Uterus (tissue), 4 donors: ENCODE measurements at places on chromosomes 16 and 17. TPM values are rescaled to one million over a fixed set of nuclear protein-coding genes. Genes with fewer than 3 reads are reported as not detected.

HOXB5 gene
- total RNA-seq = 0.59 TPM

FBXW10 gene
- total RNA-seq = not detected

DNA sequence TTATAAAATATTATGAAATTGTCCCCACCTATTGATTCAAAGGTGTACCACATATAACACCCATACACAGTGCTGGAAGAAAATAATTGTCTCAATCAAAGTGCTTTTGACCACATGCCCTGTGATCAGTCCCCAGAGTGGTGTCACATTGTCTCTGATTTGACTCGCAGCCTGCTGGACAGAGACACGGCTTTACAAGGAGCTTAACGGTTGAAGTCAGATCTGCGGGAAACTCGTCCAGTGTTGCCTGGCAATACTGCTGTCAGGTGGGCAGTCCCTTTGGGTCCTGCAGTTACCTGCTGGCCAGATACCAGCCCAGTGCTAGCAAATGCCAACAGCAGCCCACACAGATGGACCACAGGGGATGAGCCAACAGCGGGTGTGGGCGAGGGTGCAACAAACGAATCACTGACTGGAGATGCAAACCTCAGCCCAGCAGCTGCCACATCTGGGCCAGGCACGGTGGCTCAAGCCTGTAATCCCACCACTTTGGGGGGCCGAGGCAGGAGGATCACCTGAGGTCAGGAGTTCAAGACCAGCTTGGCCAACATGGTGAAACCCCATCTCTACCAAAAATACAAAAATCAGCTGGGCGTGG, 26.2 kb upstream of the SSTR2 start:
- H3K27me3 ChIP-seq = no peaks in the 10 kb centered on the region
- DNase-seq = no peak
- no peaks in the 10 kb centered on the region for H3K4me1 ChIP-seq
- H3K36me3 ChIP-seq = no peaks in the 10 kb centered on the region
- no peak overlapping the region for H3K4me3 ChIP-seq
- H3K27ac ChIP-seq = no peak overlapping the region

DNA sequence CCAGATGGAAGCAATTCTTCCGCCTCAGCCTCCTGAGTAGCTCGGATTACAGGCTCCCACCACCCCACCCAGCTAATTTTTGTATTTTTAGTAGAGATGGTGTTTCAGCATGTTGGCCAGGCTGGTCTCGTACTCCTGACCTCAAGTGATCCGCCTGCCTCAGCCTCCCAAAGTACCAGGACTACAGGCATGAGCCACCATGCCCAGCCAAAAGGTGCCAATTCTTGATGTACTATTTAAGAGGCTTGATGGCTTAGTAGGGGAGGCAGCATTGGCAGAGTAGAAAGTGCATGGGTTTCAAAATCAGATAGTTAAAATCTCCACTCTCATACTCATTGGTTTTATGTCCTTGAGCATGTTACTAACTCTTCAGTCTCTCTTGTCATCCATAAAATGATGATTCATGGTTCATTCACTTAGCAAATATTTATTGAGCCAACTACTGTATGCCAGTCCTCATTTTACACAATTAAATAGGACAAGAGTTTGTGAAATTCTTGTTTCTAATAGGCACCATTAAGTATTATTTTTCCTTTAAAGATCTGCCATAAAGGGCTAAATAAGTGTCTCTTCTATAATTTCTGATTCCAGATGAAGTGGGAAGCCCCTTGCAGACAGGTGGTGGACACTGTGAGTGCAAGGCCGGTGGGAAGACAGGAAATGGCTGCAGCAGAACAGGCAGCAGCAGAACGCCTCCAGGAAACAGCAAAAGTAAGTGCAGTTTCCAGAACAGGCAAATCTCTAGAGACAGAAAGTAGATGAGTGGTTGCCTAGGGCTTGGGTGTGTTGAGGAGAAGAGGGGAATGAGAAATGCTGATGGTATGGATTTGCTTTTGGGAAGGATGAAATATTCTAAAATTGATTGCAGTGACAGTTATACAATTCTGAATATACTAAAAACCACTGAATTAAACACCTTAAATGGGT, 8.2 kb upstream of the RPL27 start:
- no peaks in the 10 kb centered on the region for H3K4me1 ChIP-seq
- no peak for DNase-seq
- H3K4me3 ChIP-seq = no peak overlapping the region
- H3K36me3 ChIP-seq = no peaks in the 10 kb centered on the region
- no peak overlapping the region for H3K27ac ChIP-seq

GRCh38 chr16:11576427-11577289, 10.1 kb downstream of the LITAF start:
- DNase-seq = no peak
- H3K27me3 ChIP-seq = no peaks in the 10 kb centered on the region
- H3K4me1 ChIP-seq = peaks cover 5% of the 10 kb centered on the region
- no peak overlapping the region for H3K27ac ChIP-seq
- H3K4me3 ChIP-seq = no peak overlapping the region
- no peaks in the 10 kb centered on the region for H3K36me3 ChIP-seq

SPHK1 gene
- 33.2 TPM for total RNA-seq

- H3K27me3 ChIP-seq = no peaks in the 10 kb centered on the region
- H3K36me3 ChIP-seq = no peaks in the 10 kb centered on the region
- no peak overlapping the region for H3K27ac ChIP-seq
- H3K4me1 ChIP-seq = no peaks in the 10 kb centered on the region
Observed at GRCh38 chr16:3148256-3149192, 13.7 kb downstream of the ZNF213 start.

DNA sequence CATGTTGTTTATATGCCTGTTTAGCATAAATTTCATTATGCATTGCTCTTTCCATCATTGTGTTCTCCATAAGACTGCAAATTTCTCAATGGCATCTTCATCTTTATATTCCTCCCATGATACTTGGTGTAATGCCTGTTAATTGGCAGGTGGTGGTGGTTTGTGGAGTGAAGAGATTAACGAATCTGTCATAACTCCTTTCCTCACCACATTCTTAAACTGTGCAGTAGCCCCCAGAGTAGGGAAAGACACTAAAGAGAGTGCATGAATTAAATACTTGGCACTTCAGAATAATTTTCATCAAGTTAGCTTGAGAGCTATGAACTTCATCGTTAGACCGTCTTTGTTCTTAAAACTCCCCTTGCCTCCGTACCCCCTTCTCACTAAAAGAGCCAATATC, 329.7 kb downstream of the HS3ST3B1 start:
- no peaks in the 10 kb centered on the region for H3K27me3 ChIP-seq
- H3K36me3 ChIP-seq = no peaks in the 10 kb centered on the region
- H3K4me3 ChIP-seq = no peak overlapping the region

- no peaks in the 10 kb centered on the region for H3K27me3 ChIP-seq
- H3K27ac ChIP-seq = no peak overlapping the region
- no peak overlapping the region for H3K4me3 ChIP-seq
- no peak for DNase-seq
- no peaks in the 10 kb centered on the region for H3K36me3 ChIP-seq
Observed at GRCh38 chr16:85310868-85311585, 198.8 kb upstream of the CIBAR2 start.

GRCh38 chr17:7883781-7884386, 4.7 kb upstream of the CHD3 start:
- H3K4me3 ChIP-seq = peak overlapping the region; percentile 87
- no peak for DNase-seq
- no peaks in the 10 kb centered on the region for H3K27me3 ChIP-seq

DNA sequence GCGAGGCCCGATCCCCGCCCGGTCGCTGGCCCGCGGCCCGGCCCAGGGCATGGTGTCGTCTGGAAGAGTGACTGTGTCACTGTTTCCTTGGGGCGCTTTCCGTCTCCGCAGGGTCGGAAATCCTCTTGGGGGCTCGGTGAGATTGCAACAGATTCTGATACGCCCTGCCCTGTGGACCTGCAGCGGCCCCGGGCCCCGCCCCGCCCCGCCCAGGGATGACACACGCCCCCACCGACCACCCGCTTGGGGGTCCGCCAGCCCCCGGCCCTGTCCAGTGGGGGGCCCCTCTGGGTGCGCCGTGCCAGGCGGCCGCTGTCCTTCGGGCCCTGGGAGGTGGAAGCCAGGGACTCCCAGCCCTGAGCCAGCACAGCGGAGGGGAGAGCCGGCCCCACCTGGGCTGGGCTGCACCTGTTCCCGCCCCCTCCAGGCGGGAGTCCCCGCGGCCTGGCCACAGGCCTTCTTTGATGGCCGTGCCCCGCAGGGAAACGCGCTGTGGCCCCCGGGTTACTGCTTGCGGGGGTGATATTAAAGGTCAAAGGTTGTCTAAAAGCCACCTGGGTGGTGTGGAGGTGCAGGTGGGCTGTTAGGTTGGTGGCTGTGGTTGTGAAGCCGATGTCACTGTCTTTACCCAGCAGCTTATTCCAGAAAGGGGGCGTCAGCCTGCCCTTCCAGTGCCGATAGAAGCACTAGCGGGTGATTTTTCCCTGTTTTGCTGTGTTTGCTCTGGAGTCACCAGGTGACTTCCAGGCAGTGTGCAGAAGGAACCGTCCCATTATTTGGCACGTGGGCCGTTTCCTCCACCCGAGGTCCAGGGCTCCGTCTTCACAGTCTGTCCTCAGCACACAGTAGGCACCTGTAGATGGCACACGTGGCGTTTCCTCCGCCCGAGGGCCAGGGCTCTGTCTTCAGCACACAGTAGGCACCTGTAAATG, 752 bp downstream of the TBC1D24 start:
- no peaks in the 10 kb centered on the region for H3K4me1 ChIP-seq
- H3K36me3 ChIP-seq = no peaks in the 10 kb centered on the region
- H3K27ac ChIP-seq = no peak overlapping the region
- peak overlapping the region; percentile 58 for H3K4me3 ChIP-seq
- DNase-seq = no peak

DNA sequence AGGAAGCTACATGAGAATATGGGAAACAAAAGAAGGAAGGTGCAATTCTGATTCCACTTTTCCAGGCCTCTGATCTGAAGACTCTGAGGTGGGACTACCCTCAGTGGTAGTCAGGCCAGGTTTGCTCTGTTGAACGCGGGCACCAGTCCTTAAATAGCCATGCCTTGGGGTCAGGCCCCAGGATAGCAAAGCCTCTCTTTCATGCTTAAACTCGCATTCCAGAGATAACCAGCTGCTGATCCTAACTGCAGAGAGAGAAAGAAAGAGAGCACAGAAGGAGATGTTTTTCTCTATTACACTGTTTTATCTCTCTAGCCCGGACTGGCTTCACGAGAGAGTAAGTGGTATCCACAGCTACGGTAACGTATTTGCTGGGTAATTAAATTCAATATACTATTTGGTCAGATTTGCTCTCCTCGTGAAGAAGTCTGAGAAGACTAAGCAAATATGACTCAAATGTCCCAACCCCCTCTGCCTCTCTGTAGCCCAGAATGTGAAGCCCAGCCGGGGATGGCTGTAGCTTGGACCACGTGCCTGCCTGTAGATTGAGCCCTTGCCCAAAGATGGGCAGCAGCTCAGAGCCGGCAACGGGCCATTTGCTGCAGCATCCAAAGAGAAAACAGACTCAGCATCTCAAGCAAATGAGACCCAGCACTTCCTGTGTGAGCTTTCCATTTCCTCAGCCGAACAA, 122.2 kb downstream of the SMG6 start:
- no peaks in the 10 kb centered on the region for H3K36me3 ChIP-seq
- peaks cover 38% of the 10 kb centered on the region for H3K4me1 ChIP-seq
- H3K27ac ChIP-seq = peak overlapping the region; percentile 95
- no peaks in the 10 kb centered on the region for H3K27me3 ChIP-seq
- no peak overlapping the region for H3K4me3 ChIP-seq

GRCh38 chr17:81509972-81510784, 2.4 kb downstream of the ACTG1 start:
- no peaks in the 10 kb centered on the region for H3K36me3 ChIP-seq
- no peaks in the 10 kb centered on the region for H3K27me3 ChIP-seq
- no peak for DNase-seq

DUS1L gene
- 70.6 TPM for total RNA-seq

DNA sequence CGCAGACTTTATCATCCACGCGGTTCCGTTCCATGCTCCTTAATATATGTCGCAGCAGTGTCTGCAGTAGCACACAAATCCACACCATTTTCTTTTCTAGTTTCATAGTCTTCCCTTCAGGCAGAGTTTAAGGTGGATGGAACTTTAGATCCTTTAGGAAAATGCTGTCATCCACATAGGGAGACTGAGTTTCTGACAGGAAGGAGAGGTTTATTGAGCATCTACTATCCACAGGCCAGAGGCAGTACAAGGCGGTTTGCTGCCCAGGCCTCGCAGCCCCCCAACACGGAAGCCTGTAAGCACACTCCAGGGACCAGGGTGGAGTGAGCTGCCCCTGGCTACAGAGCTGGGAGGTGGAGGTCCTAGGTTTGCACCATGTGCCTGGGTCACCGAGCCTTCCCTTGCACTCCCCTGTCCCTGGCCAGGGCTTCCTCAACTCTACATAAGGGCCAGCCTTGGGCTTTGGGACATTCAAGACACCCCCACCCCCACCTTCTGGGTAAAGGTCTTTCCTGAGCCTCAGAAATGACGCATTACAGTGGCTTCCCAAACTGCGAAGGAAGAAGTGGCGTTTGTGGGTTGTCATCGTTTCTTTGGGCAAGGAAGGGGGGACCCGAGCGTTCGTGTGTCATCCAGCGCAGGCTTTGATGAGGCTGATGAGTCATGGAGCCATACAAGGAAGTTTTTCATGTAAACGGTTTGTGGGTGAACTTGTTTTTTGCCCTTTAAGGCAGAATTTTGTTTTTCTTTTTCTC, 146.5 kb upstream of the PLCG2 start:
- no peaks in the 10 kb centered on the region for H3K27me3 ChIP-seq
- H3K4me3 ChIP-seq = no peak overlapping the region
- no peaks in the 10 kb centered on the region for H3K36me3 ChIP-seq
- no peaks in the 10 kb centered on the region for H3K4me1 ChIP-seq
- DNase-seq = no peak
